ENCODE measurements at places on chromosomes 2 and 18.
A peak's percentile ranks its signal among the peaks of the same experiment; 100 is the strongest.

DNA sequence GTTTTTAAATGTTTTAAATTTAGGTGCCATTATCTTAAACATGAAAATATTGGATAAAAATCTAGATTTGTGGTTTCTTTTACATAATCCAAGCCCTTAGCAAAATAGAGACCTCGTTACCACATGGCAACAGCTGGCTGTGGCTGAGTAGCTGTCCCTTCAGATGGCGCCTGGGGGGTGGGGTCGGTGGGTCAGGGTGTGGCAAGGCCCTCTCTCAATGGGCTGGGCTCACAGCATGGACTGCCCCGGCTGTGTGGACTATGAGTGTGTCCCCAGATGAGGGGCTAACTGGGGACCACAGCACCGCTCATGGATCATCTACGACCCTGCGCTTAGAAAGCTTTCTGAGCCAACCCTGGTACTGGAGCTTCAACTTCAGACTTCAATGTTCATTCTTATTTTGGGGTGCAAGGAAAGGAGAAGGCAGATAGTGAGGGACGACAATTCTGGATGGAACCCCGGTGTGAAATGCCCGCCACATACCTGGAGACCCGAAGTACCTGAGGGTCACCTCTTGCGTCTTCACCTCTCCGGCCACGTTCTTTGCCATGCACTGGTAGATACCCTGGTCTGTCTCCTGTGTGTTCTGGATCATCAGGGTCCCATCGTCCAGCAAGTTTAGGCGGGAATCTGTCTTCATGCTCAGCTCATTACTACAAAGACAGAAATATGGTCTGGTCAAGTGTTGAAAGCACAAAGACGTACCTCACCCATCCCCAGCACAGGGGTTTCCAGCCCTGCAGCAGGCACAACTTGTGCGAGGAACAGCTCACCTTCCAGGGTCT lies 71.0 kb downstream of the PXDN start:
- no peak for DNase-seq

DNA sequence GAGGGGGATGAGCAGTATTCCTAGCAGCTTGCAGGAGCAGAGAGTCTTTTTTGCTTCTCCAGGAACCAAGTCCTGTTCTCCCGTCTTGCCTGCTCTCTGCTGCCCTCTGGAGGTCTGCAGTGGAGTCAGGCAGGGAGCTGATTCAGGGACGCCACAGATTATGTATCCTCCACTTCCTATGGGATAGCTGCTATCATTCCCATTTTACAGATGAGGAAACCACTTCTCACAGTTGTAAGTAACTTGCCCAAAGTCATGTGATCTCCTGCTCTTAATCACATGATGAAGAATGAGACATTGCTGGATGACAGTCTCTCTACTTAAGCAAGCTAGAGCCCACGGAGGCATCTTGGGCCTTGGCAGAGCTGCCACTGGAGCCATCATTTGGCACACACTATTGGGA lies 8.3 kb downstream of the SLC4A5 start:
- DNase-seq: peak; percentile 38

DNA sequence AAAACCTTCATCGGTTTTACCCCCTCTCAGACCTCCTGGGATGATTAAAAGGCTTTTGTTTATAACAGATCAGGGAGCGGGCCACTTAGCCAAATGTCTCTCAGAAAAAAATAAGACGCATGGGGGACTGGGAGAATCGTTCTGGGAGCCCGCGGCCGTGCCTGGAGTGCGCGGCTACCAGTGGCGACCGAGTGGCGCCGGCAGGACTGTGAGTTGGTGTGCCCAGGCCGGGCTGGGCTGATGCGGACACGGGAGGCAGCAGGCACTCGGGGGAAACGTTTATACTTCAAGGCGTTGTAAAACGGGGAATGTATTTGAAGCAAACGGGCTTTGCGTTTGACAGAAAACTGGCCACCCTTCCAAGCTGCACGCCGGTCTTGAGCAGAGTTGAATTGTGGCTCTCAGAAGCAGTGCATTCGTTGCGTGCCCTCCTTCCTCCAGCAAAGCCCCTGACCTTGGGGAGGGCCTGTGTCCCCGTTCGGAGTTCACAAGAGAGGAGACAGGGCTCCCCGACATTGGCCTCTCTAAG lies 4.7 kb upstream of the HOXD10 start:
- no peak for DNase-seq

DNA sequence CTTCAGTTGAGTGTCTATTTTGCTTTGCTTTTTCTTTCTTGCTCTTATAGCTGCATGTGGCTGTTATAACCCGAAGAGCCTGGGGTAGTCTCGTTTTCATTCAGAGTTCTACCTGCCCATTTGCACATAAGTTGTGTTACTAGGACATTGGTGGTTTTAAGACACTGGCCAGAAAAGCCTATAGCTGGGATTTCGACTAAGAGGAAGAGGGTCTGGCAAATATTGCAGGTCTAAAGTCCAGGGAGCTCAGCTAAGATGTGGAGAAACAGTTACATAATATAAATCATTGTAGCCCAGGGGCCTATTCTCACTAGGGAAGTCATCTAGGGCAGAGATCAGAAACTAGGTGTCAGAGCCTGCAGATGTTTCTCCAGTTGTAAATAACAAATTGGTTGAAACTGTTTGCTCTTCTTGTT lies 120.8 kb downstream of the BABAM2 start:
- no peak for DNase-seq

GRCh38 chr2:207153266-207153975 lies 12.3 kb downstream of the KLF7 start:
- DNase-seq: no peak

DNA sequence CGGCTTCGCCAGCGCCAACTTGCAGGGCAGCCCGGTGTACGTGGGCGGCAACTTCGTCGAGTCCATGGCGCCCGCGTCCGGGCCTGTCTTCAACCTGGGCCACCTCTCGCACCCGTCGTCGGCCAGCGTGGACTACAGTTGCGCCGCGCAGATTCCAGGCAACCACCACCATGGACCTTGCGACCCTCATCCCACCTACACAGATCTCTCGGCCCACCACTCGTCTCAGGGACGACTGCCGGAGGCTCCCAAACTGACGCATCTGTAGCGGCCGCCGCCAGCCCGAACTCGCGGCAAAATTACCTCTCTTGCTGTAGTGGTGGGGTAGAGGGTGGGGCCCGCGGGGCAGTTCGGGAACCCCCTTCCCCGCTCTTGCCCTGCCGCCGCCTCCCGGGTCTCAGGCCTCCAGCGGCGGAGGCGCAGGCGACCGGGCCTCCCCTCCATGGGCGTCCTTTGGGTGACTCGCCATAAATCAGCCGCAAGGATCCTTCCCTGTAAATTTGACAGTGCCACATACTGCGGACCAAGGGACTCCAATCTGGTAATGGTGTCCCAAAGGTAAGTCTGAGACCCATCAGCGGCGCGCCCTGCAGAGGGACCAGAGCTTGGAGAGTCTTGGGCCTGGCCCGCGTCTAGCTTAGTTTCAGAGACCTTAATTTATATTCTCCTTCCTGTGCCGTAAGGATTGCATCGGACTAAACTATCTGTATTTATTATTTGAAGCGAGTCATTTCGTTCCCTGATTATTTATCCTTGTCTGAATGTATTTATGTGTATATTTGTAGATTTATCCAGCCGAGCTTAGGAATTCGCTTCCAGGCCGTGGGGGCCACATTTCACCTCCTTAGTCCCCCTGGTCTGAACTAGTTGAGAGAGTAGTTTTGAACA lies 15.1 kb downstream of the HOXD3 start:
- DNase-seq: no peak

Measured in Jurkat, Clone E6-1 (cell line).